EL (cell line): ENCODE measurements at places on chromosomes 3 and 15.

- DNase-seq = no peak
Measured at GRCh38 chr3:88059380-88060170, 520 bp downstream of the ZNF654 start.

DNA sequence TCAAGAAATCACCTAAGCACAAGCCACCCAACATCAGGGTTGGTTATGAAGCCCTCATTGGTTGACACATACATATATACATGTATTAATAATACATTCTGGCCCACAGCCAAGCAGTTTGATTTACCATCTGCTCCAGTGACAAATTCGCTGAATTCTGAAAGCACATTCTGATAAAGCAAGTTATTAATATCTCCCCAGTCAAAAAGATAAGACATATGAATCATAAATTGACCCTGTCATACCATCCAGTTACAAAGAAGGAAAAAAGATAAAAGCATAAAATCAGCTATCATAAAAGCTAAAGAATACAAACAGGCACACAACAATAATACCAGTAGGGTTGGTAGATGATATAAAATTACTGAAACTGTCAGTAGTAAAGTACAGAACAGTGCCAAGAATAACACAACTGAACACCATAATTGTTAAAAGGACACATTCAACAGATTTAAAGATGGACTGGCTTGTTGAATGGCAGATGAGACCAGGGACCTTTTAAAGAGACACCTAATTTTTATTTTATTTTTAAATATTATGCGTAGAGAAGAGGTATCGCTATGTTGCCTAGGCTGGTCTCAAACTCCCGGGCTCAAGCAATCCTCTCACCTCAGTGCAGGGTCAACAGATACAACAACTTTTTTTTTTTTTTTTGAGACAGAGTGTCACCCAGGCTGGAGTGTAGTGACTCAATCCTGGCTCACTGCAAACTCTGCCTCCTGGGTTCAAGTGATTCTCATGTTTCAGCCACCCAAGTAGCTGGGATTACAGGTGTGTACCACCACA, 7.7 kb downstream of the SNX4 start:
- DNase-seq = peak; percentile 66

- peak; percentile 87 for DNase-seq
Measured at GRCh38 chr15:62495670-62496614, 330.9 kb upstream of the C2CD4B start.

DNA sequence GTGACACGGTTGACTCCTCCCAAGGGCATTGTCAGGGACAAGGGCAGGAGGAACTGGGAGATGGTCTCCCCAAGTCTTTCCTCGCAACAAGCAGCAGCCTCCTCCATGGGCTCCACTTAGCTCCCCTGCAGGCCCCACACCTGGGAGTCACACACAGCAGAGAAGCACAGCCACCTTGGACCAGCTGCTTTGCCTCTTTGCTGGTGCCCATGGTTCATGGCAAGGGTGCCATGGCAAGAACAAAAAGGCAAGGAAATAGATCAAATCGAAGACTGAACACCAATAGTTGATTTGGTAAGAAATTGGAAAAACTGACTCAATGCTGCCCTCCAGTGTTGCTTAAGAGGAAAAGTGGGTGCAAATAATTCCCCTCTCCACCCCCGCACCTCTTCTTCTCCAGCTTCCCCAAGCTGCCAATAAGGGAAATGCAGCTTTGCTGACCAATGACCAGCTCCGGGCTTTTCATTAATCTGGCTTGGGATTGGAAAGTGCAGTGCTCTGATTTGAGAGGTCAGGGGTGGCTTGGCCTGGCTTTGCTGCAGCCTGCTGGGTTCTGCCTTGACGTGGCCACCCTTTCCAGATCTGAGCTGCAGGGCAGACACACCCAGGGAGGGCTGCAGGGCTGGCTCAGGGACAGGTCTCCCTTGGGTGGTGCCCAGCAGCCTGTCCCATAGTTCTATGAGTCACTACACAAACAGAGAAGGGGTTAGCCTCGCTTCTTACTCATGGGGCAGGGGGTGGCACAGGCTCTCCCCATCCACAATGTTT, 162.0 kb downstream of the KLF13 start:
- peak; percentile 86 for DNase-seq

DNA sequence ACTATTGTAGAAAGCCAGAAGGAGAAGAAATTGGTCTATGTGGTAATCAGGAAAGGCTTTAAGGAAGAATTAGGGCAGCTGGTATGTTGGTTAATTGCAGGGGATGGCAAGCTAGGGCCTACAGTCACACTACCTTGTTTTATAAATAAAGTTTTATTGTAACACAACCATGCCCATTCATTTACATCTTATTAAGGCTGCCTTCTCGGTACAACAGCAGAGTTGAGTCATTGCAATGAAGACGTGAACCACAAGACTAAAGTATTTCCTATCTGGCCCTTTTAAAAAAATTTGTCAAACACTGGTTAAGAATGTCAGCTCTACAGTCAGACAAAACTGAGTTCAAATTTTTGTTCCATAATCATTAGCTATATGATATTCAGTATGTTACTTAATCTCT, 8.3 kb downstream of the SERPINI1 start:
- no peak for DNase-seq
